ENCODE measurements at places on chromosomes 1 and 21.
A peak's percentile ranks its signal among the peaks of the same experiment; 100 is the strongest.

DNA sequence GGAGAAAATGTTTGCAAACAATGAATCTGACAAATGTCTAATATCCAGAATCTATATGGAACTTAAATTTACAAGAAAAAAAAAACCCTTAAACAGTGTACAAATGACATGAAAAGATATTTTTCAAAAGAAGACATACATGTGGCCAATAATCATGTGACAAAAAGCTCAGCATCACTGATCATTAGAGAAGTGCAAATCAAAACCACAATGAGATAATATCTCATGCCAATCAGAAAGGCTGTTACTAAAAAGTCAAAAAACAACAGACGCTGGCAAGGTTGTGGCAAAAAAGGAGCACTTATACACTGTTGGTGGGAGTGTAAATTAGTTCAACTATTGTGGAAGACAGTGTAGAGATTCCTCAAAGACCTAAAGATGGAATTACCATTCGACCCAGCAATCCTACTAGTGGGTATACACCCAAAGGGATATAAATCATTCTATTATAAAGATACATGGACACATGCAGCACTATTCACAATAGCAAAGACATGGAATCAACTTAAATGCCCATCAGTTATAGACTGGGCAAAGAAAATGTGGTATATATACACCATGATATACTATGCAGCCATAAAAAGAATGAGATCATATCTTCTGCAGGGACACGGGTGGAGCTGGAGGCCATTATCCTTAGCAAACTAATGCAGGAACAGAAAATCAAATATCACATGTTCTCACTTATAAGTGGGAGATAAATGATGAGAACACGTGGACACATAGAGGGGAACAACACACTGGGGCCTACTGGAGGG, 123.2 kb downstream of the PTPRC start:
- no peak for DNase-seq

DNA sequence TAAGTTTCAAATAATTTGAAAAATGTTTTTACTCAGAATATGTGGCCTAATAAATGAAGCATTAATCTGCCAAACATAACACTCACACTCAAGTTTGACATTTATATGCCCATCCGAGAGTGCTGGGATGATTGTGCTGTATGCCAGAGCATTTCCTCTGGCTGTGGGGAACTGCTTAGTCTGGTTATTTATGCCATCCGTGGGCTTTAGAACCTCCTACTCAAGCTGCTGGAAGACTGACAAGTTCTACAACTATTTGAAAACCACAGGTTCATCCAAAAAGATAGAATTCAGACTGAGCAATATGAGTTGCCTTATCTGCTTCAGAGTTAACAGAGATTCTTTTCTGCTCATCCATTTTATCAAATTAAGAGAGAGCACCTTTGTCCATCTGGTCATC, 25.9 kb downstream of the PCNX2 start:
- DNase-seq: no peak

GRCh38 chr1:161094481-161094880, 3.7 kb upstream of the KLHDC9 start:
- no peak for DNase-seq

- no peak for DNase-seq
Observed at GRCh38 chr1:43348809-43349593, 9.8 kb upstream of the CDC20 start.

DNA sequence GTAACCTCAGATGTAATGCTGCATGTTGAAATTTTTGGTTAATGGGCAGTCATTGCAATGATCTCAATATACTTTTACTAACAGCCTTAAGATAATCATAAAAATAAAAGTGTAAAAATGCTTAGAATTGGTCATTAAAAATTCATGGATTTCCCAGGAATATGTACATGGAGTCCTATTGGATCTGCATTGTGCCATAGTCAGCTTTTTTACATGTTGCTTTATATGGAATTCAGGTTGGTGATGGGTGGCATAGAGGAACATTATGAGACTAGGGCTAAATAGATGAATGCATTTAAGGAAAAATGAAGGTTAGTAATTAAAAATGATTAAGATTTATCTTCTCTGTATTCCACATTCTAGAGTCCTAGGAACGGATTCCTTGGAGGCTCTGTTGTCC, 103.2 kb downstream of the SLC35F3 start:
- DNase-seq: no peak

- DNase-seq: no peak
Observed at GRCh38 chr1:89974256-89974655, 20.7 kb upstream of the ZNF326 start.

GRCh38 chr1:225319871-225320270, 108.0 kb downstream of the LBR start:
- DNase-seq: no peak

DNA sequence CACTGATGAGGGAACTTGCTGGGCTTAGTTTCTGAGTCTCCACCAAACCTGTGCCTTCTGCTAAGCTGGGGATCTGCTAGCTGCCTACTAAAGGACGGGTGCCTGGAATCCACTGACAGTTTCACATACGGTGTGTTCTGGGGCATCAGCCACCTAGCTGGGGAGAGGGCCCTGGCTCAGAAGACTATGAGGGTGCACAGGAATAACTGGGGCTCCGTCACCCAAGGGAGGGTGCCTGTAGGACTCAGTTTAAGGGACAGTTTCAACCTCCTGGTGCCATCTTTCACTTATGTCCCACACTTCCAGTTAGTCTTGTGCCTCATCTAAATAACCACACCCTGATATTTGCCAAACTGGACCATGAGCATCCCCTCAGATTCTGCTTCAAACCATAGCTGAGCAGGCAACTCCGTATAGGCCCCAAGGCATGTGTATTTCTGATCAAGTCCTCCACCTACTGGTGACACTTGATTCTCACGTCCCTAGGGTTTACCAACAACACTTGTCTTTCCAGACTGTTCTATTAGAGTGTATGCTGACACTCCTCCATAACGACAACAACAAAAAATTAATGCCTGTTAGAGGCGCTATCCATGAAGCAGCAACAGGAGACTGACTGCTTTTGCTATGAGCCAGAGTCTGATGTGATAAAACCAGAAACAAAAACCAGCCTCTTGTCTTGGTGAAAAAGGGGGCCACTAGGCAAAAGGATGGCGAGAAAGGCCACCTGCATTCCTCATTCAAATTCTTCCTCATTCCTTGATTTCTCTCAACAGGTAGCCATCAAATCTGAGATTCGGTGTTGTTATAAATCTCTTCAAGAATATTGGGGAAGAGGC, 55.0 kb upstream of the PAXBP1 start:
- DNase-seq: no peak

- DNase-seq: no peak
Observed at GRCh38 chr21:44399151-44399954, 45.9 kb downstream of the TRPM2 start.

DNA sequence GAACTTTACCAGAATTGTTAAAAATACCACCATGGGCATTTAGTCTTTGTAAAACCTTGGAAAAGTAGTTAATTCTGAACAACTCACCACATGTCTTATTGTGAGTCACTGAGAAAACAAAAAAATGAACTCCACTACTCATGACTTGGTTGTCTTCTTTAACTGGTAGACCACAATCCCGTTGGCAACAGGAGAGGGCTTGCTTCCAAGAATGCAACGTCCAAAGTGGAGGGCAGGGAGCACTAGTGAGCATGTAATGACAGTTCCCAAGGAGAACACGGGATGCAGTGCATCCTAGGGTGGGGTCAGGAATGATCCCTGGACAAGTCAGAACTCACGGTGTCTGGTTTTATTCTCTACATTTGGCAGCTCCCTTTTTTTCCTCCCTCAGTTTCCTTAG, 15.2 kb upstream of the HMCN1 start:
- DNase-seq: no peak

DNA sequence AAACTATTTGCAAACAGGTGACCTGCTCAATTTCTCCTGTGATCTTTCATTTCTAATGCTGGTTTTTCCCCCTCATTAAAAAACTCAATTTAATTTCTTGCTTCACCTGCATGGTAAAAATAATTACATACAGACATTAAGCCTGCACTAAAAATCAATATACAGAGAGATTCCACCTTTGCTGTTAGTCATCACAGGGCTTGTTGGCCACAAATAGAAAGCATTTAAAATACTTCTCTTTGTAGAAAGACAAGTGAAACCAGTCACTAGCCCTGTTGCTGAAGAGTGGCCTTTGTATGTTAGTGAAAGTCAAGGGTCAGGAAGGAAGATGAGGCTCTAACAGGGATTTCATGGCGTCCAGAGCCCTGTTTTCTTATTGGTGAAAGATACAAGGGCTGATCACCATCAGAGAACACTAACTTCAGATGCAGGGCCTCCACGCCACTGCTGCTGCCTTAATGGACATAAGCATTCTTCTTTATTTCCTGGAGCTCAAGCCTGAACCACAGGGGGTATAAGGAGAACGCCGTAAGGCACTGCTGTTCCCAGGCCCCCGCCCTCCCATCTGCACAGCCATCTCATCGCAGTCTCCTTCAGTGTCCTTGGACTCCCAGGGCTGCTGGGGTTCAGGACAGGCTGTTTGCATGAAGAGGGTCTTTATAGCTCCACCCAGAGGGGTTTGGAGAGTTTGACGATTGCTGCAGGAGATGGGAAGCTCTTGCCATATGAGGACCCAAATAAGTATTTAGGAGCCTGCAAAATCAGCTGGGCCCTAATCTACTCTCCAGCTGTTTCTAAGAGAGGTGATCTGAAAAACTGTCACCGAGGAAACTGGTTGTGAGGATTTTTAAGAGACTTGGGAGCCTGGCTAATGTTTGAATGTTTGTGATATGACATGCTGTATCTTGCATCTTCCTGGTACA, 117.3 kb upstream of the IRF2BP2 start:
- peak; percentile 39 for DNase-seq

GRCh38 chr1:206761159-206761768, 9.3 kb upstream of the IL19 start:
- DNase-seq: no peak

DNA sequence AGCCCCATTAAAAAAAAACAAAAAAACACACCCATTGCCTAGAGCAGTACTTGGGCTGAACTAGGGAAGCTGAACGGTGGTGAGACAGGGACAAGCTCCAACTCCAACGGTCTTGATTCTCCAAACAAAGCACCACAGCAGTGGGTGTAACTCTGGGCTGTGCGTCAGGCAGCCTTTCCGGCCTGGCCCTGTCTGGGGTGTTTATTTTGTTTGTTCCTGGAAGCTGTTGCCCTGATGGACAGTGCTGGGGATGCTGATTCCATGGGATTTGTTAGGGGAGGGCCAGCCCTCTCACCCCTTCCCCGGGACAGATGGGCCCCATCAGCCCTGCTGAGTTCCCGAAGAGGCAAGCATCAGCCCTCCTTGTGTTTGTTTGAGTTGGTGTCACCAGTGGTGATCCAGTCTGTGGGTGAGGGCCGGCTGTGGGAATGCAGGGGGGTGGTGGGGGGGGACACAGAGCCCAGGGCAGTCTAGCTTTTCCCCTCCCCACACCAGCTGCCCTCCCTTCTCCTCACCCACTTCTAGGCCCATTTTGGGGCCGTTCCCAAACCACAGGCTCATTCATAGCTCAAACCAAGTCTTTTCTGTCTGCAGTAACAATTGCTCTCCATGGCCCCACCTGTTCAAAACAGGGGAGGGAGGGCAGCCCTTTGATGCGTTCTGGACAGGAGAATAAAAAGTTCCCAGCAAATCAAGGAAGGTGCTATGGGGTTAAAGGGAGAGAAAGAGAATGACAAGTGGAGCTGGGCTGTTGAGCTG, 4.5 kb downstream of the WNT2B start:
- DNase-seq: no peak

DNA sequence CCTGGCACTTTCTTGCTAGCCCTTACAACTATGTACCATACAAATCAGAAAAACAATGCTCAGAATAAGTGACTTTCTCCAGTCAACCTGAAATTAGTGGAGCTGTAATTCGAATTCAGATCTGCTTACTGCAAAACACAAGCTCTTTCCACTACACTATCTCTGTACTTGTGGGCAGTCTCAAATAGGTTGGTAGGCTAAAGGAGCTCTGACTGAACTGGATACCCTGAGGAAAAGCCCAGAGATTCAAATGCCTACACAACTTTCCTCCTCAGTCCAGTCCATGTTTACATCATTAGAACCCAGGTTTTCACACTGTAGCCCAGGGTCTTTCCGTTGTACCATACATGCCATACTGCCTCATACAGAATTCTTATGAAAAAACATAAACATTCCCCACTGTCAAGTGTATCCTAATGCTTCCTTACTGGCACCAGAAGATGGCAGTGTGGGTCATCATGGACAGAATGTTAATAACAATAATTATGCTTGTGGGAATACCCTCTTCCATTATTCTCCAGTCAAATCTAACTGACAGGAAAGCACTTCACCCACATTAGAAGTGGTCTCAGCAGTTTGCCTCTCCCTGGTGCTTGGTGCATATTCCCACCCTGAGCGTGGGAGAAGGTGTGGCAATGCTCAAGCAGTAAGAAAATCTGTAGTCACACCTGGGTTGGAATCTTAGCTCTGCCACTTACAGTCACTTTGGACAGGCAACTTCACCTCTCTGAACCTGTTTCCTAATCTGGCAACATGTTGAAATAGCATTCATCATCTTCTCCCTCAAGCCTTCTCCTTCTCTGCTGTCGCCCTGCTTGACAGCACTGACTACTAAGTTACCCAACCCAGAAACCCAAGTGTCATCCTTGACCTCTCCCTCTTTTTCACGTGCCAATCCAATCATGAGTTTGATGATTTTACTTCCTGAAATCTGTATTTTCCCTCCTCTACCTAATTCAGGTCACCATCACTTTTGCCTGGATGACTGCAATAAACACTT, 14.4 kb upstream of the ZFYVE9 start:
- DNase-seq: no peak

GRCh38 chr21:33666153-33666552, 23.9 kb downstream of the ITSN1 start:
- no peak for DNase-seq

GRCh38 chr1:155773221-155773620, 83.8 kb downstream of the GON4L start:
- no peak for DNase-seq

- no peak for DNase-seq
Observed at GRCh38 chr1:153963850-153964331, 554 bp upstream of the SLC39A1 start.

- no peak for DNase-seq
Observed at GRCh38 chr1:228218513-228219244, 10.8 kb downstream of the OBSCN start.

GRCh38 chr1:60965280-60965854, 117.0 kb upstream of the NFIA start:
- DNase-seq: no peak

GRCh38 chr1:110098222-110099026, 13.8 kb upstream of the UBL4B start:
- no peak for DNase-seq

- DNase-seq: no peak
Observed at GRCh38 chr1:162342452-162342983, 34.1 kb downstream of the SPATA46 start.

Measured in GM06990 (cell line).